ENCODE measurements at places on chromosomes 5 and 9.
A peak's percentile ranks its signal among the peaks of the same experiment; 100 is the strongest.

GRCh38 chr5:123089914-123090660 is 1.0 kb downstream of the PRDM6 start:
- no peak overlapping the region for H3K27ac ChIP-seq
- H3K4me3 ChIP-seq = peak overlapping the region; percentile 60
- no peak for DNase-seq
- H3K4me1 ChIP-seq = no peaks in the 10 kb centered on the region
- H3K27me3 ChIP-seq = peaks cover 51% of the 10 kb centered on the region
- no peaks in the 10 kb centered on the region for H3K36me3 ChIP-seq

DNA sequence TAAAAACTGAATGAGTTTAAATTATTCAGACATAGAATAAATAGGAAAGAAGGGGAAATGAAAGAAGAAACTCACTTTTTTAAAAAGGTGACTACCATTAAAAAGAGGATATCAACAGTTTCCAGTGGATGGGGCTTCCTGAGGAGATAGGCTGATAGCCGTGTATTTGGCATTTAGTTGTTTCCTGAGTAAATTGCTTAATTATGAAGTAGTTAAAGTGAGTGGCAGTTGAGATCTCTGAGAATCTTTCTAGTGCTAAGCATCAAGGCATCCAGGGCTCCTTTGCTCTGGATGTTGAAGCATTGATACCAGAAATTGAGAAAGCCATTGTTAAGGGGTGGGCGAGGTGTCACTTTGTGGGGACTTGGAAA is 2.7 kb downstream of the TNFAIP8 start:
- no peaks in the 10 kb centered on the region for H3K36me3 ChIP-seq
- H3K4me1 ChIP-seq = peaks cover 5% of the 10 kb centered on the region
- H3K27me3 ChIP-seq = peaks cover 4% of the 10 kb centered on the region
- DNase-seq = no peak

- H3K27ac ChIP-seq = no peak overlapping the region
- no peaks in the 10 kb centered on the region for H3K36me3 ChIP-seq
- no peaks in the 10 kb centered on the region for H3K27me3 ChIP-seq
- no peaks in the 10 kb centered on the region for H3K4me1 ChIP-seq
- DNase-seq = no peak
Measured at GRCh38 chr5:153938191-153938842, 100.4 kb downstream of the FAM114A2 start.

DNA sequence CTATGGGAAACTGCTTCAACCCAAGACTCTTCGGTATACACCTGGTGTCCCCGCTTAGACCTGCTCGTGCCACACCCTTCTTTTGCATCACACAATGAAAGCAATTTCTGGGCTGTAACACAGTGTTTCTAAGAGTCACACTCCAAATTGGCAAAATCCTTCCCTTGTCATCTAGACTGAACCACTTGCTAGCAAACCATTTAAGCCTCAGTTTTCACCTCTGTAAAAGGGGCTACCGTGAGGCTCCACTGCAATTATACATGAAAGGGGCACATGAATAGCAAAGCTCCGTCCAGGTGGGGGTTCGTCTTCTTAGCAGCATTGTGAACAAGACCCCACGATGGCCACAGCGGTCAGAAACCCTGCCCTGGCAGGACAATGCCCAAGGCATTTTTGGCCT is 166.8 kb downstream of the PAX5 start:
- H3K27ac ChIP-seq = no peak overlapping the region
- no peaks in the 10 kb centered on the region for H3K36me3 ChIP-seq
- H3K4me3 ChIP-seq = no peak overlapping the region
- no peak for DNase-seq
- H3K27me3 ChIP-seq = peaks cover 7% of the 10 kb centered on the region

GRCh38 chr5:104598285-104598684 is 1035.7 kb upstream of the NUDT12 start:
- no peak overlapping the region for H3K4me3 ChIP-seq
- no peaks in the 10 kb centered on the region for H3K27me3 ChIP-seq
- no peaks in the 10 kb centered on the region for H3K36me3 ChIP-seq
- DNase-seq = no peak
- no peaks in the 10 kb centered on the region for H3K4me1 ChIP-seq
- H3K27ac ChIP-seq = no peak overlapping the region

DNA sequence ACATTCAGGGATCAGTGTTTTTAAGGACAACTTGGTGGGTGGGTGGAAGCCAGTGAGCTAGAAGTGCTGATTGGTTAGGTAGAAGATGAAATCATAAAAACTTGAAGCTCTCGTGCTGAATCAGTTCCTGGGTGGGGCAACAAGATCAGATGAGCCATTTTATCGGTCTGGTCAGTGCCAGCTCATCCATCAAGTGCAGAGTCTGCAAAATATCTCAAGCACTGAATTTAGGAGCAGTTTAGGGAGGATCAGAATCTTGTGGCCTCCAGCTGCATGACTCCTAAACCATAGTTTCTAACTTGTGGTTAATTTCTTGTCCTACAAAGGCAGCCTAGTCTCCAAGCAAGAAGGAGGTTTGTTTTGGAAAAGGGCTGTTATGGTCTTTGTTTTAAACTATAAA is 166.4 kb downstream of the FAM170A start:
- H3K4me1 ChIP-seq = no peaks in the 10 kb centered on the region
- H3K4me3 ChIP-seq = no peak overlapping the region
- H3K27me3 ChIP-seq = no peaks in the 10 kb centered on the region
- H3K27ac ChIP-seq = no peak overlapping the region
- no peak for DNase-seq

- DNase-seq = no peak
- H3K36me3 ChIP-seq = no peaks in the 10 kb centered on the region
- no peak overlapping the region for H3K27ac ChIP-seq
- no peaks in the 10 kb centered on the region for H3K27me3 ChIP-seq
Measured at GRCh38 chr5:124021066-124021641, 509.2 kb downstream of the CSNK1G3 start.

DNA sequence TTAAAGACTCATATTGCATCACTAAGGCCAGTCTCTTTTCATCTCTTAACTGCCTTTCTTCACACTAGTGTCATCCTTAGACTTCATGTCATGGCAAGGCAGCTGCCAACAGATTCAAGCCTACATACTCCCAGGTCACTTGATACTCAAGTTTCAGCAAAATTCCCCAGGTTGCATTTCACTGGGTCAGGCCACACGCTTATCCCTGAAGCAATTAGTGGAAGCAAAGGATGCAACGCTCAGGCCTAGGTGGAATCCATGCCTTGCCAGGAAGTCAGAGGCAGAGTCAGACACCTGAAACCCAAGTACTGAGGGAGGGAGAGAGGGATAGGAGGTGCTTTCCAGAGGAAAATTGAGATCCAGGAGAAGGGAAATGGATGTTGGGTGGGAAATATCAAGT is 28.9 kb downstream of the YIPF5 start:
- H3K4me1 ChIP-seq = no peaks in the 10 kb centered on the region
- H3K4me3 ChIP-seq = no peak overlapping the region
- no peak overlapping the region for H3K27ac ChIP-seq
- no peak for DNase-seq
- H3K36me3 ChIP-seq = no peaks in the 10 kb centered on the region
- H3K27me3 ChIP-seq = peaks cover 3% of the 10 kb centered on the region

DNA sequence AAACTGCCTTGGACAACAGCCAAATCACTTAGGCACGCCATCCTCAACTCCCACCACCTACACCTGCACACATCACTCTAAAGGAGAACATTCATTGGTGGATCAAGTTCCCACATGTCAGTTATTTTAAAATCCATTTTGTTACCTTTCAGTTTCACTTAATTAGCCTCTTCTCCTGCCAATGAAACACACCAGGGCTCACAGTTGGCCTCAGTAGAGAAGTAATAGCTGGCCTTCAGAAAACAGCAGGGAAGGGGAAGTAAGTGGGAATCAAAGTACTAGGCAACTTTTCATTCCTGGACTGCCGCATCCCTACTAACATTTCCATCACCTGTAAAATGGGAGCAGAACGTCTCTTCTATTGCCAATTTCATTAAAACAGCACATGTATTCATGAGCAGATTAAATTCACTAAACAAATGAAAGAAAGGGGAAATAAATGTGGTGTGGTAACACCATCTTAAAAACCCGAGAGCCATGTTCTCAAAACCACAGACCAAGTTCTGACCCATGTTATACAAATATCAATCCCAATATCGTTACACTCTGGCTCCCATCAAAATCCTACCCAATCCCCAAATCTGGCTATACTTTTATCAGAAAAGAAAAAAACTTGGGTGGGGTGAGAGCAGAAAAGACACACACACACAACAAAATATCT is 1.7 kb downstream of the SIL1 start:
- peaks cover 5% of the 10 kb centered on the region for H3K4me1 ChIP-seq
- peaks cover 2% of the 10 kb centered on the region for H3K36me3 ChIP-seq
- H3K4me3 ChIP-seq = no peak overlapping the region
- DNase-seq = no peak

- no peaks in the 10 kb centered on the region for H3K36me3 ChIP-seq
- DNase-seq = no peak
- H3K4me3 ChIP-seq = peak overlapping the region; percentile 74
- H3K27me3 ChIP-seq = no peaks in the 10 kb centered on the region
- H3K4me1 ChIP-seq = peaks cover 3% of the 10 kb centered on the region
- peak overlapping the region; percentile 59 for H3K27ac ChIP-seq
Measured at GRCh38 chr9:97803167-97804058, 49.6 kb upstream of the FOXE1 start.

DNA sequence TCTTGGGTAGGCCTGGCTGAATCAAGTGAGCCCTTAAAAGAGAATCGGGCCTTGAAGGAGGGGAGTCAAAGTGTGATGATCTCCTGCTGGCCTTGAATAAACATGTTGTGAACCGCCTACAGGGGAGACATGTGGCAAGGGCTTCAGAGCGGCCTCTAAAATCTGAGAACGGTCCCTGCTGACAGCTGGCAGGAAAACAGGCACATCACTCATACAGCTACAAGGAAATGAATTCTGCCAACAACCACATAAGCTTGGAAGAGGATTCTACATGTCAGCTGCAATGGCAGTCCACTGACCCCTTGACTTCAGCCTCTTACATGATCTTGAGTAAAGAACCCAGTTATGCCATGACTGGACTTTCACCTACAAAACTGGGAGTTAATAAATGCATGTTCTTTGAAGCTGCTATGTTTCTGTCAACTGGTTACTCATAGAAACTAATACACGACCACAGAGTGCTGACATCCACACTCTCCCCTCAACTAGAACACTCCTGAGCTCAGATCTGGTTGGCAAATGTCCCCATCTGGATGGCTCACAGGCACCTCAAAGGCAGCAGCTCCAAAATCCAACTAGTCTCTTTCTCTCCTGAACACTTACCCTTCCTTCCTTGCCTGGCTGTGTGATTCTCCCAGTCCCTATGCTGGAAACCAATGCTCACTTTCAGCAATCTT is 333.1 kb downstream of the ASTN2 start:
- H3K36me3 ChIP-seq = no peaks in the 10 kb centered on the region
- DNase-seq = no peak
- no peaks in the 10 kb centered on the region for H3K4me1 ChIP-seq
- H3K27me3 ChIP-seq = no peaks in the 10 kb centered on the region
- no peak overlapping the region for H3K27ac ChIP-seq

DNA sequence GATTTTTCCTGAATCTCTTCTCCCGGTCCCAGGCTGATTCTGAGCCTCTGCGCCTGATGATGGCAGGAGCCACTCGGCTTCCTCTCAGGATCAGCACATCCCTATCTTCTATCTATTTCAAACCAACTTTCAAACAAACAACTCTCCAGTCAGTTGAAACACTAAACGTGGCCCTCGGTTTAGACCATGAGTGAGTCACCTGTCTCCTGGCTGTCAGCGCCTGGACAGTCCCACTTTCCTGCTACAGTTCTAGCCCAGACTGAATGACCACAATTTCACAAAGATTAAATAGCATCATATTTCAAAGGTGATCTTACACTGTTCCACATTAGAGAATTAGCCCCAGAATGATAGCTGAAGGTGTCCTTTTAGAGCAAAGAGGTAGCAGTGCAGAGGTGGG is 6.2 kb downstream of the SLC6A19 start:
- H3K4me3 ChIP-seq = no peak overlapping the region
- H3K27ac ChIP-seq = no peak overlapping the region
- no peaks in the 10 kb centered on the region for H3K27me3 ChIP-seq
- DNase-seq = no peak

DNA sequence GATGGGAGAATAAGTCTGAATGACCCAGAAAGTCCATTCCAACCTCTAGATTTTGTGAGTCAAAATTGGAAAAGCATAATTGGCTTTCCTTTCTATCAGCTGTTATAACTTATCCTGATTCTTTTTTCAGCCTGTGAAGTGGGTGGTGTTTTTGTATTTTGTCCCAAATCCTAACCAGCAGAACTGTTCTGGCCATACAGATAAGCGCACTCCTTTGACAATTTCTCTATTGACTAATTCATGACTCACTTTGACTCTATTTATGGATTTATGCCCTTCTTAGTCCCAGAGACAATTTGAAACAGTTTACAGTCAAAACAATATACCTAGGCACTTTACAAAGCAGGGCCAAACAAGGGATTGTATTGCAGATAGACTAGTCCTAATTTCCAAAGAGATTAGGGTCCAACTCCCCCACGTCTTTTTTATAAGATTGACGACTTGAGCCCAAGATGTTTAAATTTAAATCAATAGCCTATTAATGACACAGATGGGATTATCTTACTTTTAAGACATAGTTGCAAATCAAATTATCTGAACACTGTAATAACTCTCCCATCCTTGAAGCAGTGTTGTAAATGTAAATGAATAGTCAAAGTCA is 301.7 kb upstream of the SEMA6A start:
- no peak for DNase-seq
- no peaks in the 10 kb centered on the region for H3K36me3 ChIP-seq
- H3K27me3 ChIP-seq = no peaks in the 10 kb centered on the region
- no peak overlapping the region for H3K4me3 ChIP-seq
- H3K4me1 ChIP-seq = no peaks in the 10 kb centered on the region

DNA sequence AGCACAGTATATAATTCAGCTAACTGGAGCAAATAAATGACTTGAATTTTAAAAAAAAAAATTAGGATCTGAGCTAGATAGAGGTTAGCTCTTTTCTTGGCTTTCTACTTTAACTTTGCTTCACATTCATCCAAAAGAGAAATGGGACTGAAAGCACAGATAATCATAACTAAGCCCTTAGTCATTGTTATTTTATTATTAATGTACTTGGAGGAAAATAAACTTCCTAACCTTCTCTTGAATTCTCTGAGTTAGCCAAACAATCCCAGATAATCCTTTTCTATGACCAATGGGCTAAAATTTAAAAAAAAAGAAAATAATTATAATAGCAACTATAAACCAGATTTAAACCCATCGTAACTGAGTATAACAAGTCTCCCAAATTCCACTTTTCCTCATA is 57.6 kb upstream of the RASA1 start:
- H3K27ac ChIP-seq = no peak overlapping the region
- no peaks in the 10 kb centered on the region for H3K4me1 ChIP-seq
- H3K36me3 ChIP-seq = no peaks in the 10 kb centered on the region
- H3K27me3 ChIP-seq = no peaks in the 10 kb centered on the region

- H3K27ac ChIP-seq = no peak overlapping the region
- no peaks in the 10 kb centered on the region for H3K36me3 ChIP-seq
- no peak for DNase-seq
- no peaks in the 10 kb centered on the region for H3K27me3 ChIP-seq
- no peak overlapping the region for H3K4me3 ChIP-seq
Measured at GRCh38 chr9:129504404-129504803, 116.5 kb downstream of the C9orf50 start.
